ENCODE measurements at places on chromosomes 11 and 22.

DNA sequence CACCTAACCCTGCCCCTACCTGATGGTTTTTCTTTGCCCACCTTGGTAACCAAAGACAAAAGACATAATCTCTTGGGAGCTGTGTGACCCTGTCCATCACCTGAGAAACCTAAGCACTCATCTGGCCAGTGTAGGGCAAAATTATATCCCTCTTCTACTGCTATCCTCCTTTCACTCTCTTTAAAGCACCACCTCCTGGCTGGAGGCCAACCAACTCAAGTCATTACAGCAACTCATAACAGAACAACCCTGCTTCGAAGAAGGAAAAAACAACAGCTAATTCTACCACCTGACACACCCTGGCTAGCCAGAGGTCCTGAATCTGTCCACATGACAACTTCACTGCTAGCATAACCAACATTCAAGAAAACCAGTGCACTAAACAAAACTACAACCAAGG is 45.5 kb downstream of the GAS2 start:
- DNase-seq: no peak

- DNase-seq: no peak
These were observed 8.0 kb upstream of the CAVIN3 start for GRCh38 chr11:6328321-6328720.

DNA sequence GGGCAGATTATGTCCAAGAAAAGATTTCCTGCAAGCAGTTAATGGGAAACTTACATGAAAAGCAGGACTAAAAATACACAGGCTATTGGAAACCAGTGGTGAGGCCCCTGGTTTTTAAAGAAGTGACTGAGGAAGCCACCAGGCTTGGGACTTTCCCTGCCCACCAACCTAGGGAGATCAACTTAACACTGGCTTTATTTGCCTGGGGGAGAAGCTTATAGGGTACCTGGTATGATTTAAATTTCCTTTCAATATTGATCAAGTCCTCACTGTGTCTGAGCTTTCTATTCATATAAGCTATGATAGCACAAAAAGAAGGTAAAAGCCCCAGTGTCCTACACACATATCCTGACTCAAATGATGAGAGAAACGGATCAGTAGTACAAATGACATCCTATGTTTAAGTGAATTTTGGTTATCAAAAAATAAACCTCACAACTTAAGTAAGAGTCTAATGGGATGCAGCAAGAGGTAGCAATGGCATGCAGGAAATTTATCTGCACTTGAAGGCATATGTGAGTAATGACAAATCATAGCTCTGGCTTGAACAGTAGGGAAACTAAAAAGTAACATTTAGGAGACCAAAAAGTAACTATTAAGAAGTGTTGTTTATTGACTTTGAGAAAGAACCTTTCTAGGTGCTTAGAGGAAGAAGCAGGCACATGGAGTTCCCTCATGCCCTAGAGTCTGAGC is 85.3 kb downstream of the GAB2 start:
- no peak for DNase-seq

DNA sequence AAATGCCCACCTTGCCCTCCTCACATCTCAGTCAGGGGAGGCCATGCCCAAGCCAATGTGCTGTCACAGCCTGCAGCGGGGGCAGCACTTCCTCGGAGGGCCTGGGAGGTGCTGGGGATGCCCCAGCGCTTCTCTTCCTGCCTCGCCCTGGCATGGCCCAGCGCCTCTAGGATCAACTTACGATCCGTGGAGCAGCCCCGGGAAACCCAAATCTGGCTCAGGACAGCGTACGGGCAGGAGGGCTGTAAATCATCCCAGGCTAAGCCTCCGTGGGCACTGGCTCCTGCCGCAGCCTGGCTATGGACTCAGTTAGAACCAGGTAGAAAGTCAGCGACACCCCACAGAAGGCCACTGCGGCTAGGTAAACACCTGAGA is 60.9 kb upstream of the EMID1 start:
- no peak for DNase-seq

DNA sequence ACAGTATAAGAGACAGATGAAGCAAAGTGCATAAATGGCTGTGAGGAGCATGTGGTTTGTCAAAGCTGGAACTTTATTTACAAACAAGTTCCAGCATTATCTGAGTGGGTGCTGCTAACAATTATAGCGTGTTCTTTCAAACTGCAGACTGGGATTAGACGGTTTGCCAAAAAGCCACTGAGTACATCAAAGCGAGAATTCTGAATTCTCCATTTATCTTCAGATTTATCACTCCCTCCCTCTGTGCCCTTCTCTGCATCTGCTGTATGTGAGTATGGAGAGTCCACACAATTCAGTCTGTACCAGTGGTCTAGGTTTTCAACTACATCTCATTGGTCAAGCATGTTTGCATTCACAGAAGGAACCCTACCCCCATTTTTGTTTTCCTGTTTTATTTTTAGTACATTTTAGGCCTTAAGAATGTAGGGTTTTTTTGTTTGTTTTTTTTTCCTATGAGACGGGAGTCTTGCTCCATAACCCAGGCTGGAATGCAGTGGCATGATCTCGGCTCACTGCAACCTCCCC is 18.1 kb upstream of the INCENP start:
- DNase-seq: no peak

- DNase-seq: no peak
These were observed 18.5 kb downstream of the PTPRJ start for GRCh38 chr11:47998733-47999359.

DNA sequence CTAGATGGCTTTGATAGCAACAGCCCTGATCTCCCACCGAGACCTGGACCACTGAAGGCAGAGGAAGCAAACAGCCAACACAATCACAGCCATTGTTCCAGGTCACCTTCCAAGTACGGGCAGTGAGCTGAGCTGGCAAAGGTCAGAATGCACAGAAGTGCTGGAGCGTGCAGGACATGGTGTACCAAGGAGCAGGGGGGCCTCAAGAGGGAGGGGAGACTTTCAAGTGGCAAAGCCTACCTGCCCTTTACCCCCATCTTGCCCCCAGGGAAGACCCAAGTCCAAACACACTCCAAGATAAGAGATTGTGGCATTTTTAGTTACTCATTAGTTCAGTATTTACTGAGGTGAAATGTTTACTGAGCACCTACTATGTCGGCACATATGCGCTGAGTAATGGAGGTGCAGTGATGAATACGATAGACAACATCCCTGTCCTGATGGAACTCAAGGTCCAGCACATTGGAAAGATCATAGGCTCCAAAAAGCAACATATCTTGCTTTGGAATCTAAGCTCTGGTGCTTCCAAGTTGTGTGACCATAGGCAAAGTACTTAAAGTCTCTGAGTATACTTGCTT is 26.0 kb upstream of the TTC12 start:
- no peak for DNase-seq

- DNase-seq: no peak
These were observed 344.3 kb downstream of the BRD1 start for GRCh38 chr22:49483281-49483870.

DNA sequence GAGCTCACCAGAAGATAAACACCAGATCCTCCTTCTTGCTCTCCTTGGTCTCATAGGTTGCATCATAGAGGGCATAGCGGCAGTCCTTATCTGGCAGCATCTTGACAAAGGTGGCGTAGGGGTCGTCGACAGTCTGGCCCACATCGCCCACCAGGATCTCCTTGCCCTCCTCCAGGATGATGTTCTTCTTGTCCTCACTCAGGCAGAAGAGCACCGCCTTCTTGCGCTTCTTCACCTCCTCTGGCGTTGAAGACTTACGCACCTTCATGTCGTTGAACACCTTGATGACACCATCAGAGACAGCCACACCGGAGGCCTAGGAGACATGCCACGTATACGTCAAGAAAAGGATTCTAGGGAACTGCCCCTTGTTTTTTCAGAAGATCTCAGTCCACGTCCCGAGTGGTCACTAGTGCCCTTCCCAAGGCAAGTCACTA is 2.0 kb downstream of the CFL1 start:
- no peak for DNase-seq

GRCh38 chr11:13149991-13150390 is 127.6 kb upstream of the BMAL1 start:
- no peak for DNase-seq

GRCh38 chr11:64876229-64876750 is 2.1 kb downstream of the EHD1 start:
- DNase-seq: no peak

DNA sequence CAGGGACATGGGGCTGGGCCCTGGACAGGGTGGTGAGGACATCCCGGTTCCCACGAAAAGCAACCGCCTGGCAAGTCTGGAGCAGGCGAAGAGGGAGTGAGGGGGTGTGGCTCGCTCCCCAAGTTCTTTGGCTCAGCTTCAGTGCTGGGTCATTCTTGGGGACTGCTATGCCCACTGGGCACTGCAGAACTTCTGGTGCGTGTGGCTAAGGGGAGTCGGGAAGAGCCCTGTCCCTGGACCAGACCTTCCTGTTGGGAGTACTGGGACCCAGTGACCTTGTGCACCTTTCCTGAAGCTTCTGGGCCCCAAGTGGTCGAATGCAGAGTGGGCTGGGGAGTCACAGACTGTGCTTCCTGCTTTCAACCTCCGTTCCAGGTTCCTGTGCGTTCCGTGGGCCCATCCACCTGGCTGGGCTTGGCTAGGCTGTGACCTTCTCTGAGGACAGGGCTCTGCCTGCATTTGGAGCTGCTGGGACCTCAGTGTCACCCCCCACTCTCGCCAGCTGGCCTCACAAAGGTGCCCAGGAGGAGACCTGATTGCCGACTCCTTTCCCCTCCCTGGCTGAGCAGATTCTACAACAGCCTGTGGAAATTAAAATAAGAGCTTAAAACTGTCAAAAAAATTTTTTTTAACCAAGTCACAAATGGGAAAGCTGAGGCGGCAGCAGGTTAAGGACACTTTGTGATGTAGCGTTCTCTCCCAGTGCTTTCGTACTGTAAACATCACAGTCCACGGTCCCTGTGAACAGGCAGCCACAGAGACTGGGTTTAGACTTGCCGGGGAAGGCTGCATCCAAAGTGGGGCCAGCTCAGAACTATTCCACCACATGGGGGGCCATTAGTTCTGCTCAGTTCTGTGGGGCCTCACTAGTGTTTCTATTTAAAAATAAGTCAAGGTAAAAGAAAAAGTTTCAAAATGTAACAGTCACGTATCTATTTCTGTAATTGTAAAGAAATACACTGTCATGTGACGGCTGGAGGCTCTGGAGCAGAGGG is 63.8 kb upstream of the WNT7B start:
- no peak for DNase-seq

- DNase-seq: no peak
These were observed 12.5 kb downstream of the PRR5L start for GRCh38 chr11:36308577-36308976.

GRCh38 chr22:48366056-48366455 is 1461.6 kb downstream of the BRD1 start:
- DNase-seq: no peak

DNA sequence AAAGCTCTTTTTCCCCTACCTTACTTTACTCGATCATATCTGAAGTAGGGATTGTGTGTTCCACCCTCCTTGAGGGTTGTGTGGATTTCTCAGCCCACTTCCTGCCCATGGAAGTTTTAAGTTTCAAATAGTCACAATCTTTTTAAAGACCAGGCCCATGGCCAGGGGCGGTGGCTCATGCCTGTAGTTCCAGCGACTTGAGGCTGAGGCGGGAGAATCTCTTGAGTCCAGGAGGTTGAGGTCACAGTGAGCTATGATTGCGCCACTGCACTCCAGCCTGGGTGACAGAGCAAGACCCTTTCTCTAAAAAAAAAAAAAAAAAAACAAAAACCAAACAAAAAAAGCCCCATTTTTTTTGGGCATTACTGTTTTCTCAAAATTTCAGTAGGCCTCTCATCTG is 36.3 kb upstream of the LRRC10B start:
- DNase-seq: no peak

- no peak for DNase-seq
These were observed 1.6 kb downstream of the PRDM11 start for GRCh38 chr11:45147891-45148675.

DNA sequence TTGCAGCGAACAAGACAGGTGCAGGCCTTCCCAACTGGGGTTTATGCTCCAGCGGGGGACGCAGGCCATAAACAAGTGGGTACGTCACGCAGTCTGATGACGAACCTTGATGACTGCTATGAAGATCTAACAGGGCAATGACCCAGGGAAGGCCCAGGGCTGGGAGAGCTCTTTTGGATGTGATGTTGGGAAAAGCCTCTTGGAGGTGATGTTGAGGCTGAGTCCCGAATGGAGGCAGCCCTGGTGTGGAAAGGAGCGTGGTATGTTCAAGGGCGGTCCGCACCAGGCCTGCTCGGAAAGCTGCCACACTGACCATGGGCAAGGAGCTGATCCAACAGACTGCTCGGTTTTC is 5.8 kb downstream of the FADS2 start:
- DNase-seq: no peak

- DNase-seq: no peak
These were observed 9.0 kb downstream of the PRR5L start for GRCh38 chr11:36305047-36305446.

DNA sequence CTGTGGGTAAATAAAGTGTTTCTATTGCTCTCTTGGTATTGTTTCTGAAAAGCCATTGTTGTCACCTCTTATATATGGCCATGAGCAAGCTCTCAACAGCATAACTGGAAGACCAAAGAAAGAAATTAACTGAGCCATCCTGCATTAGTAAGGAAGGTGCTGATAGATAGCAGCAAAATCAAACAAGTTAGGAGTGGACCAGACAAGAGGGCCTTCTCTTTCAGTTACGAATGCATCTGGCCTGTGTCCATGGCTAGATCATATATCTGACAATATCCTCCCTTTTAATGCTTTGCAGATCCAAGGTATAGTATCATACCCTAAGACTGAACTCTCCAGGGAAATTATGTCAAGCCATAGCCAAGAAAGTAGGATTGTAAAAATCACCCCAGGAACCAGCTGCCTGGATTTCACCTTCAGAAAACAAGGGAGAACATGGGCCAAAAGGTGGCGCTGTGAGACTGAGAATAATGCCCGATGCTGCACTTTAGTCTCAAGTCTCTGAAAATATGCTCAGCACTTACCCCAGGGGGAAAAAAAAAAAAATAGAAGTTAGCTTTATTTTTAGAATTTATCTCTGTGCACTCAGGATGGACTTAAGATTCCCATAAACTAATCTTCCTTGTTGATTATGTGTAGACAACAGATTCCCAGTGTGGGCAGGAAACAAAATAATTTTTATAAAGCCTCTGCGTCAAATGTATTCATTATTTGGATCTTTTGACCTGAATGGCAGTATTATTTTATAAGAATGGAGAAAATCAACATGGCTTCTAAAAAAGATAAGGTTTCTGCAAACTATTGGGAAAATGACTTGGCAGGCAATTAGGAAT is 415.1 kb downstream of the ETS1 start:
- DNase-seq: peak; percentile 63

GRCh38 chr11:9662273-9662672 is 1.6 kb upstream of the SWAP70 start:
- DNase-seq: no peak

DNA sequence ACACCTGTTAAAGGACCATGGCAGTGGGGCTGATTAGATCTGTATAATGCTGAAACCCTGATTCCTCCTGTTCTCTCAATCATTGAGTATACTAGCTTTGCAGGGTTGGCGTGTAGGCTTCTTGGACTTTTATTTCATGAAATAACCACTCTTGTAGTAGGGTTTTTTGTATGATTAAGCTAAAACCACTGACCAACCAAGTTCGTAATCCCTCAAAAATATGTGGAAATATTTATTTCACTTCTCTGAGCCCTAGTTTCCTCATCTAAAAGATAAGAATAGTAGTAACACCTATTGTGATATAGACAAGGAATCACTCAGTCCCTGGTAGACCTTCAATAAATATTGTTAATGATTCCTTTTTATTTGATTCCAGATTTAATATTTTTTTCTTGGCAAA is 4.2 kb downstream of the API5 start:
- DNase-seq: no peak

Measured in stimulated activated CD8-positive, alpha-beta memory T cell treated with anti-CD3 and anti-CD28 coated beads, Interleukin-4, amount 100 ng/mL, for 4 hours (primary cell).